ENCODE measurements at places on chromosomes 2 and 18.

DNA sequence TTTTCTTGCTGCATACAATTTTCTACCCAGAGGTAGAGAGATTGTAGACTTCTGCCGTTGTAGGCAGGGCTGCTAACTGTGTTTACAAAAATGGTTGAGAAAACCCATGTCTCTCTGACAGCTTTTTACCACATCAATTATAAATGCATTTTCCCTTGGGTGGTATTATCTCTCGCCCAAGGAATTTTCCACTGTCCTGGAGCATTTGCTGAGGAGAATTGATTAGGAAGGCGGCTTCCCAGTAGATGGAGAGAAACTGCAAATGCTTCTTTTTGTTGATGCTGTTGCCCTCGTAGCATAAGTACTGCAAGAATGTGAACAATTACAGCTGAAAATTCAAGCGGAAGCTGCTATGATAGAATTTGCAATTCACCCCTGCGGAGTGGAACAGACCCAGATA lies 1007.7 kb upstream of the KLHL29 start:
- no peak for DNase-seq

DNA sequence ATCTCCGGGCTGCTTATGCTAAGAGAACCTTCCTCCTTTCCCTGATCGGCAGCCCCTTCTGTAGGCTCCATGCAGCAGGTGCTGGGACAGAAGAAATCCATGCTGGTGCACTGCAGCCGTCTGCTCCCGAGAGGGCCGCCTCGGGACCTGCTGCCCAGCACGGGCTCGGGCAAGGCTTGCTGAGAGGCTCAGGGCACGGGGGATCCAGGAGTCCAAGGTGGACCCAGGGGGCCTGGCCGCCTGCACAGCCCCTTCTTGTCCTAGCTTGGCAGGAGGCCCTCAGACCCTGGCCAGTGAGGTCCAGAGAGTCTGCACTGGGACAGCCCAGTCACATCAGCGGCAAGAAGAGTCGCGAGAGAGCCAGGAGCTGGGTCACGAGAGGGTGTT lies 13.3 kb upstream of the DUSP2 start:
- no peak for DNase-seq

DNA sequence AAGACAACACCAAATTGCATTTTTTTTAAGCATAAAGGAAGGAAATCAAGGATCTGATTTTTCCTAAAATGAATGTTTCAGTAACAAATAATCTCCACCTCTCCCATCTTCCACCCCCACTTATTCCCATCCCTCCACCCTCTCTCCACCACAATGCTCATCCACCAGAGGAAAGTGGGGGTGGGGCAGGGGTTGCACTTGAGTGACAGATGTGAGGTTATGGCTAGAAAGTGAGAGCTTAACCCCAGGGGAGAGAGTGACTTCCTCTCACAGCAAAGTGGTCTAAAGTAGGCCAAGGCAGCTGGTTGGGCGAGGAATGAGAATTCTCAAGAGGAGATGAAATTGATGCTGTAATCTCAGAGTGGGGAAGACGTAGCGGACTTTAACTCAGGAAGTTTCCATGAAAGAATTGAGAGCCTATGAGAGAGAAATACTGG lies 104.7 kb downstream of the HNRNPLL start:
- DNase-seq = no peak

- DNase-seq = no peak
These were observed 42.7 kb downstream of the SETBP1 start for GRCh38 chr18:44723411-44723810.

DNA sequence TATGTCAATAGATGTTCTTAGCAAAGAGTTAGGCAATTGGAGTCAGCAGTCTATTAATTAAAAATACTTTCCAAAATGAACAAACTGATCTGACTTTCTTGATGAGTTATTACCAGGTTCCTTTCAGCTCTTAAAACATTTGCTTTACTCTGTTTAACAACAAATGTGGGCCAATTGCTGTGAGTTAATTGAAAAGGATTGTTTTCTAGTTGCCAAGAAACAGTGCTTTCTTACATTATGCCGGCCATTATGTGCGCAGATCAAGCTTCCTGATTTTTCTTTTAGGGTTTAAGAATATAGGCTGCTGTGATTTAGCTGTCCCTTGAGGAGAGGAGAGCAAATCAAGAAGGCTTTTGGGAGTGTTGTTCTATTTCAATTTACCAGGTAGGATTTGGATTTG lies 50.5 kb upstream of the ITPRID2 start:
- DNase-seq = no peak

DNA sequence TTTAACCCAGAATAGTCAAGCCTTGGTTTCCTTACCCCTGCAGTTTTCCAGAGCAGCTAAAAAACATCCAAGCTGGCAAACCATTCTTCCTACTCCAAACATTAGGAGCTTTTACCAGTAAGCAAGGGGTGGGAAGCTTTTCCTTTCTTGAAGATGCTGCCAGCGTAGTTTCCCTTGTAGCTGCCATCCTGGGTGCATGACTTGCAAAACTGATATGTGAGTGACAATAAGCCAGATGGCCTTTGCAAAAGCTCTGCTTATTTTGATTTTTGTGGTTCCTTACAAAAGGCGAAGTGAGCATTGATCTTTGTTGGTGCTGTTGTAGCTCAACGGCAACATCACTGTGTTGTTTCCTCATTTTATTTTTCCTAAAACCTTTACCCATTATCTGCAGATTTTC lies 138.8 kb downstream of the WDSUB1 start:
- DNase-seq = no peak

- DNase-seq = no peak
These were observed 77.0 kb upstream of the PID1 start for GRCh38 chr2:229348128-229348527.

GRCh38 chr2:163528640-163529217 lies 207.1 kb downstream of the FIGN start:
- no peak for DNase-seq

GRCh38 chr2:176118601-176119339 lies 2.2 kb downstream of the HOXD10 start:
- DNase-seq = no peak

GRCh38 chr2:226483143-226483542 lies 316.5 kb downstream of the IRS1 start:
- DNase-seq = no peak

GRCh38 chr2:237156031-237156856 lies 70.6 kb downstream of the COPS8 start:
- DNase-seq = no peak

- no peak for DNase-seq
These were observed 24.4 kb downstream of the NFE2L2 start for GRCh38 chr2:177239932-177240630.

DNA sequence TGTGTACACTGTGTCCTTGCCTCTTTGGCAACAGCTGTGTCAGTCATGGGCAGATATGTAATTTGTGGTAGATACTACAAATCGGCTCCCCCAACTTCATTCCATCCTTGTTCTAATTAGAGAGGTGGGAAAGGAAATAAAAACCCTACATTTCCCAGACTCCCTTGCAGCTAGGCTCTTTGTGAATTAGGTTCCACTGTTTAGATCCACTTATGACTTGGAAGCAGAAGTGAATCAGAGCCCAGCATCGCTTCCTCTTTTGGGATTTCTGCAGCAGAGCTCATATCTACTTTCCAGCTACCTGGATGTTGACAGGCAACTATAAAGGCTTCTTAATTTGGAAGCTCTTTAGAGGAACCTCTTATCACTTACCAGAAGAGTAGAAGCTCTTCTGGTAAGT lies 34.1 kb upstream of the NARS1 start:
- DNase-seq = no peak

- DNase-seq = no peak
These were observed 38.8 kb downstream of the GALM start for GRCh38 chr2:38704664-38705063.

DNA sequence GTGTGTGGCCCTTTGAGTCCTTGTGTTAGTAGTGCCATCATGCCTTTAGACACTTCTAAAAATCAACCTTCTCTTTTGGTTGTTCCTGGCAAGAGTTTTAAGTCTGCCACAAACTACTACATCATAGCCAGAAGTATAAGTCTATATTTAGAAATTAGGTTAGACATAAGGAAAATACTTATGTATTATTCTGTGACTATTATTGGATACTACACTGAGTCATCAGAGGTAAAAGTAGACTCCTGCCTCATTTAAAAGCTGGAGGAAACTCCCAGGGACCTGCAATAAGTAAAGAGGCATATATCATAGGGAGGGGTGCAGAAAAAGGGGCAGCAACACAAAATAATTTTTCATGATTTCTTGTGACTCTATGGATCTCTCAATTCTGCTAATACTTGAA lies 99.4 kb upstream of the OSR1 start:
- no peak for DNase-seq

- DNase-seq = no peak
These were observed 131.9 kb downstream of the MEIS1 start for GRCh38 chr2:66566726-66567399.

- no peak for DNase-seq
These were observed 35.5 kb upstream of the SLC35F5 start for GRCh38 chr2:113791697-113792590.

DNA sequence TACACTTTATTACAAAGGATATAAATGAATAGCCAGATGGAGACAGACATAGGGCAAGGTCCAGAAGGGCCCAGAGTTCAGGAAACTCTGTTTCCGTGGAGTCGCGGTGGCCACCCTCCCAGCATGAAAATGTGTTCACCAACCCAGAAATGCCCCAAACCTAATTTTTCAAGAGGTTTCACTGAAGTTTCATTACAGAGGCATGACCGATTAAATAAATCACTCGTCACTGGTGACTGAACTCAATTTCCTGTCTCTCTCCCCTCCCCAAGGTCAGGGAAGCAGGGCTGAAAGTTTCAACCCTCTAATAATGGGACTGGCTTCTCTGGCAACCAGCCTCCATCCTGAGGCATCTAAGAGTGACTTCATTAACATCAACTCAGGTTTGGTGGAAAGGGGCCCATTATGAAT lies 22.4 kb downstream of the USP40 start:
- no peak for DNase-seq

DNA sequence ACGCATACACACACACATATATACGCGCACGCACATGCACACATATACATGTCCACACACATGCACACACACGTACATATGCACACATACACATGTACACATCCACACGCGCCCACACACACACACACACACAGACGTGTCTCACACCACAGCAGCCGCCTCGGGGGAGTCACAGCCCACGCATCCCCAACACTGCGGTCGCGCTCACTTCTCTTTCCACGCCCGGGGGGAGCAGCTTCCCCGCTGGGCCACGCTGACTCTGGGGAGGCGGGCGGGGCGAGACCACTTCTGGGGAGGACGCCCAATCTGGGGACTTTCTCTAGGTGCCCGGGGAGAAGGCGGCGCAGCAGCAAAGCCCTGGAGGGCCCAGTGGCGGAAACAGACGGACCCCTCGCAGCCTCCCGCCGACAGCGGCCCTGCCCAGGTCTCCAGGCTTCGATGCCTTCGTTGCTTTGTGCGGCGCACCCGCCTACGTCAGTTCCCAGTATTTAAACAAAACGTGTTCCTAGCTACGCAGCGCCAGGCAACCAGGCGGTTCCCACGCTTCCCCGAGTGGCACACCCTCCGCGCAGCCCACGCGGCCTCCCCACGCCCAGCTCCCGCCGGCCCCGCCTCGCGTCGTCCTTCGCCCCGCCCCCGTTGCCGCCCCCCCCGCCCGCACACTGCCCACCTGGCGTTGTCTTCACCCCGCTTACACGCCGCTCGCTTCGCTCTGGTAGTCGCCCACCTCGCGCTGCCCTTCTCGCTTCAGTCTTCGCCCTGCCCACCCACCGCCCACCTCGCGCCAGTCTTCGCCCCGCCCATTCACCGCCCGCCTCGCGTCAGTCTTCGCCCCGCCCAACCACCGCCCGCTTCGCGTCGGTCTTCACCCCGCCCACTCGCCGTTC lies 810 bp upstream of the RBFA start:
- DNase-seq = peak; percentile 87

- DNase-seq = no peak
These were observed 20.1 kb downstream of the SFT2D3 start for GRCh38 chr2:127721311-127721977.

GRCh38 chr18:48540251-48541025 lies 1.6 kb downstream of the CTIF start:
- DNase-seq = no peak

- DNase-seq = no peak
These were observed 14.5 kb downstream of the CAPN14 start for GRCh38 chr2:31202833-31203232.

DNA sequence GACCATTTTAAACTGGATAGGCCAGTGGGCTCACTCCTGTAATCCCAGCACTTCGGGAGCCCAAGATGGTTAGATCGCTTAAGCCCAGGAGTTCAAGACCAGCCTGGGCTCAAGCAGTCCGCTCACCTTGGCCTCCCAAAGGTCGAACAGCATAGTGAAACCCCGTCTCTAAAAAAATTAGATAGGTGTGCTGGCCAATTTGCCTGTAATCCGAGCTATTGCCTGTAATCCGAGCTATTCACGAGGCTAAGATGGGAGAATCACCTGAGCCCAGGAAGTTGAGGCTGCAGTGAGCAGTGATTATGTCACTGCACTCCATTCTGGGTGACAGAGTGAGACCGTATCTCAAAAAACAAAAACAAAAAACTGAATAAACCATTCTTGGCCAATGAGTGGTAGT lies 52.6 kb upstream of the EMILIN2 start:
- no peak for DNase-seq

DNA sequence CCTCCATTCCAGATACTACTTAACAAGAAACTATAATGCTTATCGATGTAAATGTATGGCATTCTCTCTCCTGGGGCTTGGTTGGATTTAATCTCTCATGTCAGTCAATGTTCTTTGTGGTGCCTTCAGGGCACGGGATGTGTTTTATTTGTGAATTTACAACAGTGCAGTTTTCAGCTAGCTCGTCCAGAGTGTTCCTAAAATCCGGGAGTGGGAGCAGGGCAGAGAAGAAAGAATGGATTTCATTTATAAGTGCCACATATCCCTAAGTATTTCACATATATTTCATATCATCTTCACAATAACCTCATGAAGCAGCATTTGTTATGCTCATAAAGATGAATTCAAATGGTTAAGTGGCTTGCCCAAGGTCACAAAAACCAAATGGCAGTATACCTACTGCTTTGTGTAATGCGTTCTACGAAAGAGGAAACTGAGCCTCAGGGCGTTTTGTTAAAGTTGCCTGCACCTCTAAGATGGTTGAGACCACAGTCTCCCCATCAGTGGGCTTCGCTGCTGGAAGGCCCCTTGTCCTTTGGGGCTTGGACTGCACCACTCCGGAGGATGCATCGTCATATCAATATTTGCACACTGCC lies 134.7 kb upstream of the MGAT5 start:
- DNase-seq = no peak
